ENCODE measurements at places on chromosomes 11 and 22.

GRCh38 chr11:102733232-102733875, 8.6 kb upstream of the MMP8 start:
- DNase-seq, result no peak

DNA sequence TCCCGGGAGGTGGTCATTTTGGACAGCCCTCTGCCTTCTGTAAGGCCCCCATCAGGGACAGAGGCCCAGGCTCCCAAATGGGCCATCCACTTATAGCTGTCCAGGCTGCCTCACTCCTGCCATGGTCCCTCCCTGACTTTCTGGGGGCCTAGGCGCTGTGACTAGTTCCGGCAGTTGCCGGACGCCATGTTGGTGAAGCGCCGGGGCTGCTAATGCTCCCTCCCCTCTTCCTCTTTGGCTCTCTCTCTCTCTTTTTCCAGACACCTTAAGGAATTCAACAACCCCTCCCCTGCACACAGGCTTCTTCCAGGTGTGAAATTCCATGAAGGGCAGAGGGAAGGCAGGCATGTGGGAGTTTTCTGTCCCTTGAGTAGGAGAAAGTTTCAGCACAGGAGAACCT, 445.6 kb downstream of the SOX6 start:
- DNase-seq, result no peak

DNA sequence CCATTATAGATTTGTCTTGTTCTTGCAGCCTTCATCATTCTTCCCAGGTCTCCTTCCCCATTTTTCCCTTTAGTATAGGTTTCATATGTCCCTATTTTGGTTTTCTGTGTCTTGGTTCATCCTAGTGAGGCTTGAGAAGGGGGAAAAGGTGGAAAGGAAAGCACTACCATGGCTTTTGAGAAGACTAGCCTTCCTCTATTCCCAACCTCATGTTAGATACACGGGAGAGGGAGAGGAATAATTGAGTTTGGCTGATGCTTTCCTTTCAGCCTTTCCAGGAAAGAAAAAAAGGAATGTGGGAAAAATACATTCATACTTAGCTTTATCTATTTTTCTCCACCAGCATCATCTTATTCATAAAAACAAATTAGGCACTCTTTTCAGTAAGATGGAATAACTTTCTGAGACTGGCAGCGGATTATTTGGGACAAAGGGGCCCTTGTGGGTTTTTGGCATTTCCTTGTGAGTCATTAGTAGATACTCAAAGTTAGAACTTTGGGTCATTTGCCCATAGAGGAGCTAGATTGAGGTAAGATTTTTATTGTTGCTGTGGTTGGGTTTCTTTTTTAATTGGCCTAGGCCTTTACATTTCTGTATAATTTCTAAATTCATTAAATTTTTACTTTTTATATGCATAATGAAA, 23.8 kb downstream of the CAPRIN1 start:
- no peak for DNase-seq

DNA sequence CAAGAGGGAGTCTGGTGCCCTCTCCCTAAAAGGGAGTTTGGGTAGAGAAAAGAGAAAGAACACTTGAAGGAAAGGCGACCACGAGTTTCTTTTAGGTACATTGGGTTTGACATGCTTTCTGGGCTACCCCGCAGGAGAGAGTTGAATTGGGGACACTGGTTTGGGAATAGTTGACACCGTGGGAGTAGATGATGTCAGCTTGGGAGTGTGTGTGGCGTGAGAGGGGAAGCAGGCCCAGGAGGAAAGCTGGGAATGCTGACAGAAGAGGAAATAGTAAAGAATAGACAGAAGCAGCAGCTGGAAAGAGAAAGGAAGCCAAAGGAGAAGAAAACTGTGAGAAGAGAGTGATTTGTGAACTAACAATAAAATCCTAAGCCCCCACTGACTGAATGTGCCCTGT, 442.9 kb downstream of the DYNC2H1 start:
- DNase-seq, result no peak

DNA sequence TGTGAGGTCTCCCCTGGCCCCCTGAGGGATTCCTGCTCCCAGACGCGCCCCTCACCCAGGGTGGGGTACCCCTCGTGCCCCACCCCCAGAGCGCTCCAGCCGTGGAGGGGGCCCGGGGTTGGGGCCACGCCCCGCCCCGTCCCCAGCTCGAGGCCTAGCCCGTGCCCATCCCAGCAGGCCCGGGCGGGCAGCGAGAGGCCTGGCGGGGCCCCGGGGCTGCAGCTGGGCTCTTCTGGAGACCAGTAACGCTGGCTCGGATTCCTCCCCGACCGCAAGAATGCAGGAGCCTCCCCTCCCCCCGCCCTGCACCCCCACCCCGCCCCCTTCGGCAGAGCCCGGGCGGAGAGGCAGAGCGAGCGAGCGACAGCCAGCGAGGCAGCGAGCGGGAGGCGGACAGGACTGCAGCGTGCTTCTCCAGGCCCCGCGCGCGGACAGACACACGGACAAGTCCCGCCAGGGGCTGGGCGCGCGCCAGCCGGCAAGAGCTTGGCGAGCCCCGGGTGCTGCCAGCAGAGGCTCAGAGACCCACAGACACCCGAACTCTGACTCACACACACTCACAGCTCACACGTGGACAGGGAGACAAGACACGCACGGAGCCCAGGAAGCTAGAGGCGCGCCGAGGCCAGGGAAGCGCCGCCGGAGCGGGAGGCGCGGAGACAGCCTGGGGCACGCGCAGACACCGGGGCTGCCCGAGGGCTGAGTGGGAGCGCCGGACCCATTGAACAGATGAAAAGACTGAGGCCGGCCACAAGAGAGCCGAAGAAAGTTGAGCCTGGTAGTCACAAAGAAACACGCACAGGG, 15.2 kb downstream of the BCL9L start:
- no peak for DNase-seq

DNA sequence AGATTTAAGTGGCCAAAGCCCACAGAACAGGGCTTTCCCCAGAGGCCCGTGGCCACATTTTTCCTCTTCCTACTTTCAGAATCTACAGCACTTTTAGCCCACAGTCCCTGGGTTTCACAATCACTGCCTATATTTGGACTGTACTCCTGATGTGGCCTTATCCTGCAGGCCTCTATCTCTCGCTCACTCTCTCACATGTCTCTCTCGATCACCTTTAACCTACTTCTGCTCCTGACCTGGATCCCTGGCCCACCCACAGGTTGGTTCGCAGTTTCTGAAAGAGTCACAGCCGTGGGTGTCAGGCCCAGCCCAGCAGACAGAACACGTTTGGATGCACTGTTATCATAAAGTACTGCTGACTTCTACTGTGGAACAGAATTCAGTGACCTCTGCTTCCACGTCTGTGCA, 55.5 kb downstream of the LARGE1 start:
- no peak for DNase-seq

DNA sequence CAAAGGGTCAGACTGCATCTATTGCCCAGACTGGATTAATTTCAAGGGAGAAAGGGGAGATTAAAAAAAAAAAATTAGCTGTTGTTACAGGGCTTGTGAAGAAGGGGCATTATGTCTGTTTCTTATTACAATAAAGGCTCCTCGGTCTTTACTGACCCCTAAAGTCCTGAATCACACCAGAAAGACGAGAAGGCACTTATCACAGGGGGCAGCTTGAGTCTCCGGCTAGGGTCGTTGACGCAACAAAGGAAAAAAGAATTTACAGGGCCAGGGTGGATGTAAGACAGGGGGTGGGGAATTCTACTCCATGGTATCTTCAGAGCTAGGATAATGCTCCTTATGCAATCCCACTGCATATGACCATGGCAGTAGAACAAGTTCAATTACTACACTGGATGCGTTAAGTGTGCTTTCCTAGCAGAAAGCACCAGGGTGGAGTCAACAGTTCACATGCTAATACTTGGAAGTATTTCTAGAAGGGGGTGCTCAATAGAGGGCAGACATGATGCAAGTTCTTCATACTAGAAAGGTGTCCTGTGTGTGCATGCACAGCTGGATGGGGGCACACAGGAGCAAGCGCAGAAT, 16.5 kb downstream of the DDX17 start:
- DNase-seq, result no peak

- DNase-seq, result peak; percentile 90
These were observed 784 bp upstream of the SYNGR1 start for GRCh38 chr22:39348909-39349505.

- no peak for DNase-seq
These were observed 10.4 kb upstream of the EMID1 start for GRCh38 chr22:29195118-29195963.

- peak; percentile 65 for DNase-seq
These were observed 78.7 kb downstream of the COMMD9 start for GRCh38 chr11:36210529-36210928.

DNA sequence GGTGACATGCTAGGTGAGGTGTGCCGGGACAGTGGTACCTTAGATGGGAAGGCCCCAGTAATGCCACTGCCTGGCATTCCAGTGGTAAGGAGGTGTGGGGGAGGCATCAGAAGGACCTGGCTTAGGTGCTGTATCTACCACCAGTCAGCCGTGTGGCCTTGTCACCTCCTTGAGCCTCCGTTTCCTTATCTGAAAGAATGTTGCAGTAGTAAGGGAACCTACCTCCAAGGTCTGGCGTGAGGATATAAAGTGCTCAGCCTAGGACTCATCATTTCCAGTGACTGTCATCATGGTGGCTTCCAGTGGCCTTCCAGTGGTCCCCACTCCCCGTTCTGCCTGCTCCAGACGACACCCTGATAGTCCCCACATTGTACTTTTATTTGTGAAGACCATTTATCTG, 6.8 kb upstream of the DUSP18 start:
- no peak for DNase-seq

DNA sequence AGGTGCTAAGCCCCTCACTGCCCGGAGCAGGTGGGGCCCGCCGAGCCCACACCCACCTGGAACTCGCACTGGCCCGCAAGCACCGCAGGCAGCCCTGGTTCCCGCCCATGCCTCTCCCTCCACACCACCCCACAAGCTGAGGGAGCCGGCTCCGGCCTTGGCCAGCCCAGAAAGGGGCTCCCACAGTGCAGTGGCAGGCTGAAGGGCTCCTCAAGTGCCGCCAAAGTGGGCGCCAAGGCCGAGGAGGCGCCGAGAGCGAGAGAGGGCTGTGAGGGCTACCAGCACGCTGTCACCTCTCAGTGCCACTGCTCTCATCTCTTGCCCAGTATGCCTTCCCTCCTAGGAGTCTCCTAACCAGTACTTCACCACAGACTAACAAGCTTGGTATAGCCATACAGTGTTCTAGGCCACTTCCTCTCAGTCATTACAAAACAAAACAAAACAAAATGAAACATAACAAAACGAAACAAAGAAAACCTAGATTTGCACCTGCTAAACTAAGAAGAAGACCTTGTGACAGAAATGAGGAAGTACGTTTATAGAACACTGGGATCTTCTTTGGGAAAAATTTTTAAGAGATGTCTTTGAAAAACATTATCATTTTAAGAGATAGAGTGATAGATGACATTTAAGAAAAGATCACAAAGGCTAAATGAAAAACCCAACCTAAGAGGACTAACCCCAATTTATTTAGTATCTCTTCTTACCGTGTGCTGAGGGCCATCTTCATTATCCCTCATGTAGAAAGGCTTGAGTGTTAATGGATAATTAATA, 47.7 kb upstream of the GAB2 start:
- no peak for DNase-seq

DNA sequence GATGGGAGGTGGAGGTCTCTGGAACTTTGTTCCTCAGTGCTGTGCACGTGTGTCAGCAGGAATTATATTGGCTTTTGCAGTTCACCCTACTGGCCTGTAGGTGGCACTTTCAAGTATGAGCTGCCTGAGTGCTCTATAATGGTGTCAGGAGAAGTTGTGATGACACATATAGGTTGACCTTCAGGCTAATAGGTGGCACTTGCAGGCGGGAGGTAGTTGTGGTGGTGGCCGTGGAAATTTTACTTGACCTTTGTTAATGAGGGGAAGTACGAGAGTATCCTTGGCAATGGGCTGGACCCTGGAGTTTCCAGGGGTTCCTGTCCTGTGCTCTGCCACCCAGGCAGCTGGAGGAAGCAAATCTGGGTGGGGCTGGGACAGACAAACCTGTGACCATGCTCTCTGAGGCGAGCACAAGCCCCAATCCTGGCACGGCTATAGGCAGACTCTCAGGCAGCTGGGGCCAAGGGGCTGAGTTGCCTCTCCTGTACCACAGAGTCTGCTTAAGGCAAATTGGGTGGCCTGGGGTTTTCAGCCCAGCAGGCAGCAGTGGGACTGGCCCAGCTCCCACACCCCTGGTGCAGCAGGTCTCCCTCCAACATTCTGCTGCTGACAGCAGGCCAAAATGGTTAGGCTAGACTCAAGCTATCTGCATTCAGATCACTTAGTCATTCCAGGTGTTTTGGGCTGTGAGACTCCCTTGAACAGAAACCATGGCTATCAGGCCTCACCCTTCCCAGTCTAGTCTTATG, 147.5 kb upstream of the CTSC start:
- DNase-seq, result peak; percentile 60

DNA sequence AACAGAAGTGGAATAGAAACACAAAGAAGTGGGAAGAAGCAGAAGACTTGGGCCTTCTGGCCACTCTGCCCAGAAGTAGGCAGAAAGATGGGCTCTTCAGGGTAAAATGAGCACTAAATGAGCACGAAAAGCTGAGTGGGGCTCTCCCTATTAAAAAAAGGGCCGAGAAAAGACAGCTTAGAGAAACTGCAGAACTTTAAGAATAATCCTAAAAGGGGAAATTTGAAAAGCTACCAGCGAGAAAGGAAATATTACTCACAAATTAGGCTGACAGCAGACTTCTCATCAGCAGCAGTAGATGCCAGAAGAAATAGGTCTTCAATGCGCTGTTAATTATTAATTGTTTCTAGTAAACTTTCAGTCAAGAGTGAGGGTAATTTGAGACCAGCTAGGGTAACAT, 78.2 kb downstream of the UVRAG start:
- no peak for DNase-seq

GRCh38 chr22:17588606-17589005, 25.3 kb downstream of the SLC25A18 start:
- no peak for DNase-seq
